ENCODE measurements at places on chromosomes 6 and 20. TPM values are rescaled to one million over a fixed set of nuclear protein-coding genes. Genes with fewer than 3 reads are reported as not detected.

NKAIN2 gene
- 0.34 TPM for total RNA-seq

GRCh38 chr6:138107078-138107751 lies at the start of gene PERP:
PERP (minus strand) TSS chr6:138107419; CDS start chr6:138107340, 79 bp downstream.
- DNase-seq, result peak; percentile 90

DNA sequence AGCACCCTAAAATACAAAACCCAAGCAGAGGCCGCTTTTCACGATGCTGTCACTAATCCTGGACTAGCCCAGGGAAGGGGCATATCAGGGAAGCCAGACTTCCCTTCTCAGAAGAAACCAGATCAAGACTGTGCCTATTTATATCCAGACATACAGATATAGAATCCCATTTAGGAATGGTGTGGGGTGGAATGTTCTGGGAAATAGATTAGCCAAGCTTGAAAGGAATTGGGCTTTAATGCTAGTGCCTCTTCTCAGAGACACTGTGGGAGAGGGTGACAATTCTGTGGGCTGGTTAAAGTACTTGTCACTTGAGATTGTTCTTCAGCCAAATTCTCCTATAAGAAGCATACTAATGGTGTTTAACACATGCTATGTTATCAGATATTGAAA lies 45.5 kb downstream of the SNAP25 start:
- DNase-seq, result no peak

DNA sequence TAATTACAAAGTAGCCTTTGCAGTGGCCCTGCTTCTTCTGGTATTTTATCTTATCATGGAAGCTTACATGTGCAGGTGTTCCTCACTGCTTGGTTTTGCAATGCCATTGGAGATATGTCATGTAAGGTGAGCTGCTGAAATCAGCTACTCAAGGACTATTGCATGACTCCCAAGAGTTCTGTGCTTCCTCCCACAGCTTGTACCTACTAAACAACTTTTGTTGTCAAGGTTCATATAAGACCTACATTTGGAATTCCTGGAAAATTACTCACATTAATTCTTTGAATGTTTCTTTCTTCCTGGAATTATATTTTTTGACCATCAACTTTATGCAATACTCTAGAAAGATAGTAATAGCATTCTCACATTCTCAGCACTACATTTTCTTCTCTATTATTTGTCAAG lies 427.5 kb upstream of the HSF2 start:
- DNase-seq, result no peak

PYGB gene
- 252 TPM for total RNA-seq

PHACTR1 gene
- 3.1 TPM for total RNA-seq

DNA sequence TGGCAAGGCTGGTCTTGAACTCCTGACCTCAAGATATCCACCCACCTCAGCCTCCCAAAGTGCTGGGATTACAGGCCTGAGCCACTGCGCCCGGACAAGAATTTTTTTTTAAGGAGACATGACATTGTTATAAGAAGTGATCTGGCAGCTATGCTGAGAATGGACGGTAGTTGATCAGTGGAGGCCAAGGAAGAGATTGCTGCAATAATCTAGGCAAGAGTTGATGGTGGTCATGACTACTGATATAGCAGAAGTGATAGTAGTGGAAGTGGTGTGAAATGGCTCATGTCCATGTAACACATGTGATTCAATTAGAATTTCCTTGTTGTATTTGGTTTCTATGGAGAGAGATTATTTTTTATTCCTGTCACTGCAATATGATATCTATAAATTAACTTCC lies 125.3 kb upstream of the CCN2 start:
- no peak for DNase-seq

- no peak for DNase-seq
These were observed 46.0 kb downstream of the DACT2 start for GRCh38 chr6:168273441-168274036.

Measured in mucosa of descending colon (tissue), 3 donors.